ENCODE measurements at places on chromosomes 12 and 14. TPM values are rescaled to one million over a fixed set of nuclear protein-coding genes. Genes with fewer than 3 reads are reported as not detected.

Gene CARMIL3
- polyA plus RNA-seq: 0.10 TPM

Gene BCL2L14
- polyA plus RNA-seq: 0.26 TPM

Gene STXBP6
- polyA plus RNA-seq: 24.9 TPM

Gene KRT77
- 0.32 TPM for polyA plus RNA-seq

Gene OR6S1
- not detected for polyA plus RNA-seq

Gene DEPDC4
- 2.3 TPM for polyA plus RNA-seq

Gene IRAK3
- 5.9 TPM for polyA plus RNA-seq

Gene LRRC43
- not detected for polyA plus RNA-seq

Gene MSRB3
- polyA plus RNA-seq: 41.3 TPM

Gene STAB2
- 1.5 TPM for polyA plus RNA-seq

Gene ACOT4
- 0.44 TPM for polyA plus RNA-seq

Gene TOMM20L
- polyA plus RNA-seq: 1.8 TPM

Gene KRT73
- polyA plus RNA-seq: not detected

Gene SYCP3
- 0.41 TPM for polyA plus RNA-seq

Gene ACSM4
- not detected for polyA plus RNA-seq

Gene ISCU
- polyA plus RNA-seq: 83.7 TPM

Gene RD3L
- polyA plus RNA-seq: not detected

Gene KRT6A
- polyA plus RNA-seq: 1.3 TPM

Gene PLEK2
- polyA plus RNA-seq: 0.62 TPM

Gene FAM222A
- 11.0 TPM for polyA plus RNA-seq

GRCh38 chr12:5923751-5924150, 21.3 kb downstream of the ANO2 start:
- DNase-seq: no peak

DNA sequence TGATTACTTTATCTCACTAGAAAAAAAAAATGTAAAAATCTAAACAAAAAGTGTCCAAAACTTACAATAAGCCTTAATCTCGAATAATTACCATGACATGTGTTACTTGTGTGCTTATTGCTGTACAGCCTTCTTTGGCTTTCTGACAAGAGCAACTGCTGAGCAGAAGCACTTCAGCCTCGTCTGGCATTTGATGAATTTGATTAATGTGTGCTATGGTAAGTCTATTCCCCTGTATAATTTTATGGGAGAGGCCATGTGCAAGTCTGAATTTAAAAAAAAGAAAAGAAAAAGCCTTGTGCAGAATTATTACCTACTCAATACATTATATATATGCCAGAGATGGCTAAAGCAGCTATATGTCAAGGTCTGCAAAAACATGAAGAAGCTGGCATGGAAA, 113.9 kb downstream of the AEBP2 start:
- no peak for DNase-seq

- DNase-seq: no peak
Measured at GRCh38 chr12:80353254-80353653, 90.8 kb upstream of the PTPRQ start.

- no peak for DNase-seq
Measured at GRCh38 chr12:26047401-26048226, 77.2 kb downstream of the BHLHE41 start.

DNA sequence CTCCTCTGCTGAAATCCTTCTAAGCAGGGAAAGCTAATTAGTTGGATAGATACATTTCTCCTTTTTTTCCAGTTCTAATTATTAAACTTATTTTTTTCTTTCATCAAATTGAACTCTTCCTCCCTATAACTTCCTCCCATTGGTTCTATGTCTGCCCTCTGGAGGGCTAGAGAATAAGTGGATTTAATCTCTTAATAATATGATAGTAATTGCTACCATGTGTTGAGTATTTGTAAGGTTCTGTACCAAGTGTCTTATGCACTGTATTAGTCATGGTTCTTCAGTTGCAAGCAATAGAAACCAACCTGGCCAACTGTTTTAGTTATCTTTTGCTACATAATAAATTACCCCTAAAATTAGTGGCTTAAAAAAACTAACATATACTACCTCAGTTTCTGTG, 190.5 kb upstream of the PLXNC1 start:
- DNase-seq: no peak

GRCh38 chr14:90040411-90040810, 21.4 kb upstream of the KCNK13 start:
- DNase-seq: no peak

DNA sequence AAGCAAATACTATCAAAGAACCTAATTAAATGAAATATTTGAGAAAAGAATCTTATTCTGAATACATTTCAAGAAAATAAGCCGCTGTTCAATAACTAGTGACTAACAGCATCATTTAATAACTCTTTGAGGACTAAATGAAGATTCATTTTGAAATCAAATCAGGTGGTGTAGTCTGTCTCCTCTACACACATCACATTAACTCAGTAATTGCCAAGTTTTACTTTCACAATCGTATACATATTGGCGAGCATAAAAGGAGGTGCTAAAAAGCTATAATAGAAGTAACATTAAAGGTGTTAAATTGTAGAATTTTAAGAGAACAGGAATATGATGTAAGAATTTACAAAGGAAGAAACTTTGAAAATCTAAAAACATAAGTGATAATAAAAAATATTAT, 185.1 kb downstream of the MDGA2 start:
- no peak for DNase-seq

GRCh38 chr14:88829685-88830302, 5.3 kb downstream of the TTC8 start:
- DNase-seq: no peak

- no peak for DNase-seq
Measured at GRCh38 chr12:46499901-46500300, 127.3 kb upstream of the SLC38A2 start.

GRCh38 chr12:64125913-64126312, 96.2 kb downstream of the KICS2 start:
- no peak for DNase-seq

- no peak for DNase-seq
Measured at GRCh38 chr14:30710876-30711275, 88.8 kb downstream of the SCFD1 start.

DNA sequence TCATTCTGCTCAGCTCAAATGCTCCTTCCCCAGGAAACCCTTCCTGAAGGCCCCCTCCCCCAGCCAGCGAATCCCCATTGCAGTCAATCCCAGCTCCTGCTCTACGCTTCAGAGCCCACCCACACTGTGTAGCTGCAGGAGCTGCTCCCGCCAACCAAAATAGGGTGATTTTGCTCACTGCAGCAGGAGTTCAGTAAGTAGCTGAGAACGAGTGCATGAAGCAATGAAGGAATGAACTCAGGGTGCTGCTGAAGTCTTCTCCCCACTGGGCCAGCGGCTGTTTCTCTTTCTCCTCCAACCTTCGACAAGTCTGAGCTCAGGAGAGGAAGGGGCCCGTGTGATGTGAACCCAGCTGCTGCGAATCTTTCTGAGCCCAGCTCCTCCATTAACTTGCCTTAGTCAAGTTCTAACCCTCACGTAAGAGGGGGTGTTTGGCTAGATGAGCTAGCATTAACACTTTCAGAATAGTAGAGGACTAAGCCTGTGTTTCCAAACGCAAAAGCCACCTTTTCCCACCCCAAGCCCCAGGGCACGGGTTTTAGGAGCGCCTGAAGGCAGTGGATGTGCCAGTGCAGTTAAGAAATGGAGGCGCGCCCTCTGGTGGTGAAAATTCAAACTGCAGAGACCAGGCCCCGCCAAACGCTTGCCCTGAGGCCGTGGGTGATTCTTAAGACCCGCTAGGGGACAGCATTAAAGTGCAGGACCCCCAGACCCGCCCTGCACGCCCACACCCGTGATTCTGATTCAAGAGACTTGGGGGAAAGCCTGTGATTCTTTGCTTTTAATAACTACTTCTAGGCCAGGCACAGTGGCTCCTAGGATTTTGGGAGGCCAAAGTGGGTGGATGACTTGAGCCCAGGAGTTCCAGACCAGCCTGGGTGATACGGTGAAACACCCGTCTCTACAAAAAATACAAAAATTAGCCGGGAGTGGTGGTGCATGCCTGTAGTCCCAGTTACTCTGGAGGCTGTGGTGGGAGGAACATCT, 11.9 kb upstream of the SERPINA4 start:
- DNase-seq: peak; percentile 26

DNA sequence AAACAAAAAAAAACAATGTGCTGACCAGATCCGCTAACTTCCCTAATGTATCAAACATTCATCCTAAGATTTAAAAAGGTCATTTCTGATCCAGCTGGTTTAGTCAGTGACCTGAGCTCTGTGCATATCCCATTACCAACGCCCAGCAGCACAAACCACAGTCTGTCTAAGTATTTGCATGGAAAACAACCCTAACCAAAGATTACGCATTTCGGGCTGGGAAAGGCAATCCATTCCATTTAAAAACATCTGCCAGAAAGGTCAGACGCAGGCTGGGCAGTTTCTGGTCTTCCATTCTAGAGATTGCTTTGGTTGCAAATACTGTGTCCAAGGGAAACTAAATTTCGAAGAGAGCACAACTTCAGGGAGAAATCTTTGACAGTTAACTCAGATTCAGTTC, 234.9 kb downstream of the FLRT2 start:
- DNase-seq: peak; percentile 37

DNA sequence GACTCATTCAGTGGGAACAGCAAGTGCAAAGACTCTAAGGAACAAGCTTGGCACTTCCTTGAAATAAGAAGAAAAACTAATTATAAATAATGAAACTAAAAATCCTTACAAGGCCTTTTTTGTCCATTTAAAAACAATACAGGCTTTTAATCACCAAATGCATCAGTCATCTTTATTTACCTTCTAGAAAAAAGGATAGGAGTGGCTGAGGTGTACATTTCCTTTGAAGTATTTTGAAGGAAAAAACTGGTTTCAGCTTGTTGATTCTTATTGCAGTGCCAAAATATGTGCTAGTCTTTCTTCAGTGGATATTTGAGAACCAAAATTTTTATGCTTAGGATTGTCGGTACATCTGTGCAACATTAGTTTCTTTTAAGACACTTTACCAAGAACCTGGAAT, 29.8 kb downstream of the MED21 start:
- DNase-seq: no peak

- no peak for DNase-seq
Measured at GRCh38 chr12:96204381-96204780, 10.2 kb downstream of the ELK3 start.

- DNase-seq: no peak
Measured at GRCh38 chr12:97177481-97177880, 270.4 kb downstream of the NEDD1 start.

DNA sequence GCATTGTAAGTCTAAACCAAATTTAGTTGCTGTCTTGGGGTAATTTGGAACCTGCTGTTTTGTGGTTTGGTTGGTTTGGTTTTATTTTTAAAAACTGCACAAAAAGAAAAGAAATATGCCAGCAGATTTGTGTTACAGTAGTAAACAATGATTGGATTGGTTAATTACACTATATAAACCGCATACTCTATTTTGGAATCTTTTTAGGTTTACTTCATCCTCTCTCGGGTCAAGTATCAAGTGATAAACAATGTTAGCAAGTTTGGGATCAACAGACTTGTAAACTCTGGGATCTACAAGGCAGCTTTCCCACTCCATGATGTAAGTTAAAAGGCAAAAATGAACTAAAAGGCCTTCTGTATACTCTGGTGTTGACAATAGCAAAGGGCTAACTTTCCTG, 132.4 kb downstream of the ANO6 start:
- no peak for DNase-seq

GRCh38 chr12:38544330-38545066, 227.9 kb downstream of the ALG10B start:
- DNase-seq: no peak

GRCh38 chr12:104490186-104490585, 33.4 kb downstream of the CHST11 start:
- no peak for DNase-seq

DNA sequence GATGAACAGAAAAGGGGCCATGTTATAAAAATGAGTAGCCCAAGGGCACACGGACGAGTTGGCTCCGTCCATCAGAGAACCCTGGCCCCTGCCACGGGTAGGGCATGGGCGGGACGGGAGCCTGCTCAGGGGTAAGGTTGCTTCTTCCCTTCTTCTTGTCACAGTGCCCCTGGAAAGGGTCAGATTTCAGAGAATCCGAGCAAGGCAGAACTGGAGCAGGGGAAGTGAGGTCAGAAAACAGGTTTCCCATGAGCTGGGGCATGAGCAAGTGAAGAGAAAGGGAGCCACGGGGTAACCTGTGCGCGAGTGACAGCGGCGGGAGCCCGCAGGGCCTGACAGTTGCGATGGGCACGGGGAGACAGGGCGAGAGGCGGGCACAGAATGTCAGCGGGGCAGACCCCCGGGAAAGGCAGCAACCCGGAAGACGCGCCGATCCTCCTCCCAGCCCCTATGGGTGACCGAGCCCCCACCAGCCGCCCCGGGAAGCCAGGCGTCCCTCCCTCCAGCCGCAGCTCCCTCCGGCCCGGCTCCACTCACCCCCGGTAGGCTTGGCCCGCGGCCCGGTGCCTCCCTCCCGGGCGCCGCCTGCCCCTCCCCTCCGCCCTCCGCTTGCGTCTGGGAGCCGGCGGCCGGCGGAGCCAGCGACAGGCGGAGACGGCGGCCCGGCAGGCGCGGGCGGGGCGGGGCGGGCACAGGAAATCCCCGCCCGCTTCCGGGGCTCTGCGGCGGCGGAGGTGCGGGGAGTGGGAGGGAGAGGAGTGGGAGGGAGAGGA, at the start of gene ZNF641:
Gene ZNF641, minus strand, starts transcription at position 671 of the 773 bp plus-strand sequence. CDS start 2,829 bp downstream, outside the sequence.
- DNase-seq: peak; percentile 69

Data from hindlimb muscle (tissue), 1 donor.